Stimulated activated CD4-positive, alpha-beta T cell treated with anti-CD3 and anti-CD28 coated beads, TNF-alpha, amount 100 ng/mL, for 4 hours (primary cell): ENCODE measurements at places on chromosomes 1 and 21.

DNA sequence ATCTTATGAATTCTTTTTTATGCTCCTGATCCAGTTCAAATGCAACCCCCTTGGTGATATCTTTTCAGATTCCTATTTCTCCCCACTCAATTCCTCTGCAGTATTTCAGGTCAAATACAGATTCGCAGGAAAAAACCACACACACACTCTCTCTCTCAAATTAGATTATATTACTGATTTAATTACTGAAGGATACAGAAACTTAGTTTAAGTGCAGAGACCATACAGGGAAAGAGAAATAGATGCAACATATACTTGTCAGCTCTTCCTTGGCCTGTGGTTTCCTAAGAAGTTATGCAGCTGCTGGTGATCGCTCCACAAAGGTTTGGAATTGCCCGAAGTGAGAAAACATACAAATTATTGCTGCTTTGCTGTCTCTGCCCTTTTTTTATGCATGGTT lies 400.9 kb downstream of the AGBL4 start:
- DNase-seq, result no peak

GRCh38 chr1:180150982-180151381 lies 3.7 kb upstream of the QSOX1 start:
- DNase-seq, result no peak

DNA sequence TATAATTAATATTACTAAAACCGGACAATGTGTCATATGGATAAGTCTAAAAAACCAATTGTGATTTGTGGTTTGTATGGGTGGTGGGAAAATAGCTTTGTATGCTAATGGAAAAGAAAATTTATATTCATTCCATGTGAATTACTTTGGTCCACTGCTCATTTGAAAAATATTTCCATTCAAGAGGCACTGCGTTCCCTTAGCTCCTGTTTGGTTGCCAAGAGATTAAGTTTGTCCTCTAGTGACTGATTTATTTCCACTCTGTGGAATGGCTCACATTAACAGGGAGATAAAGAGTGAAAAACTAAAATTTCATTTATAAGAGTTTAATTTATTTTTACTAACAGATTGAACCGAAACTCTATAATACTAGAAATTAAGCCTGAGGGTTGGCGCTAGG lies 744.1 kb upstream of the CHRM3 start:
- DNase-seq, result no peak

DNA sequence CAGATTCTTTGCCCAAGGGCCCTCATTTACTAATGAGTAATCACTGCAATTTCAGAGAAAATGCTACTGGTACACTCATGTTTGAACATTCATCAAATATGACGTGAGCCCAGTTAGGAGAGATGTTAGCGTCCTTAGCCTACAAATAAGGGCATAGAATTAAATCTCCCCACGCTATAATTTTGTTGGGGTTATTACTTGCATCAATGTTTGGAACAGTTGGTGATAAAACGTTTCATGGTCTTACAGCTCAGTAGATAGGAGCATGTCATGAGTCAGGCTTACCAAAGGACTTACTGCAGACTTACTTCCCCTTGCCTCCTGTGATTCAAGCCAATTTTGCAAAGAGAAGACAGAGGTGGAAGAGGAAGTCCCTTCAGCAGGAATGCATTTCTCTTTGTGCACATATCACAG lies 304.0 kb downstream of the KIF26B start:
- no peak for DNase-seq

- DNase-seq, result no peak
Measured at GRCh38 chr21:35410656-35411055, 361.6 kb upstream of the RUNX1 start.
